ENCODE measurements at places on chromosomes 12 and 14.

GRCh38 chr14:32941668-32942065 lies 3.0 kb downstream of the NPAS3 start:
- DNase-seq = no peak

- no peak for DNase-seq
Observed at GRCh38 chr12:13124656-13125505, 21.4 kb upstream of the GSG1 start.

- DNase-seq = no peak
Observed at GRCh38 chr12:94973221-94973620, 30.3 kb downstream of the NDUFA12 start.

- DNase-seq = no peak
Observed at GRCh38 chr14:90023176-90023896, 38.5 kb upstream of the KCNK13 start.

- DNase-seq = peak; percentile 26
Observed at GRCh38 chr12:71685312-71685906, 473 bp upstream of the TMEM19 start.

- DNase-seq = no peak
Observed at GRCh38 chr14:30125322-30125979, 197.8 kb upstream of the PRKD1 start.

- no peak for DNase-seq
Observed at GRCh38 chr14:102811254-102811963, 34.2 kb downstream of the TRAF3 start.

- DNase-seq = no peak
Observed at GRCh38 chr14:44029933-44030332, 477.1 kb downstream of the FSCB start.

DNA sequence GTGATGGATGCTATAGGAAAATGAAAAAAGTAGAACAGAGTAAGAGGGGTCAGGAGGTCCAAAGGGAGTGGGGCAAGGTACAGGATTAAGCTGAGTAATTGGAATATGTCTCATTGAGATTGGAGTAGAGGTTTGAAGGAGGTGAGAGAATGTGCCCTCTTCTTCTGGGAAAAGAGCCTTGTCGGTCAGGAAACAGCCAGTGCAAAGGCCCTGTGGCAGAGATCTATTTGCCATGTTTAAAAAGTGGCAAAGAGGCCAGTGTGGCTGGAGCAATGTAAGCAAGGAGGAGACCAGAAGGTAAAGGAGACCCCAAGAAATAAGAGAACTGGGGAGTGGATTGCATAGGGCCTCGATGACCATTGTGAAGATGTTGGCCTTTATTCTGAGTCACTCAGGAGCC lies 706.5 kb downstream of the MED13L start:
- DNase-seq = no peak

GRCh38 chr14:84129941-84130340 lies 1400.0 kb upstream of the FLRT2 start:
- DNase-seq = no peak

- DNase-seq = no peak
Observed at GRCh38 chr12:103369929-103370328, 125.8 kb downstream of the C12orf42 start.

DNA sequence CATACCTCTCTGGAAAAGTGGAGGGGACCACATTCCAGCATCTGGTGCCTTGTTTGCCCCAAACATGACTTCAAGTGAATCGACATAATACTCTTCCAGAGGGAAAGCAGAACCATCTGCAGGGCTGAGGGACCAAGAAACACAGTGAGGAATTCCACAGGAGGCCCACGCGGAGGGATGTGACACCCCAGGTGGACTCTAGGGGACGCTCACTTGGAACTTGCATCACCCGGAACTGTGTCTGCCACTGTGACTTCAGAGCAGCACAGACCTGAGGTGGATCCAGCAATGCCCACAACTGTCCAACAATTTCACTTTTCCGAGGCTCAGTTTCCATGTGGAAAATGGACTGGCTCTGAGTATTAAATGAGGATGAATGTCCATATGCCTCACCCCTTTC lies 14.3 kb upstream of the CLMN start:
- DNase-seq = no peak

DNA sequence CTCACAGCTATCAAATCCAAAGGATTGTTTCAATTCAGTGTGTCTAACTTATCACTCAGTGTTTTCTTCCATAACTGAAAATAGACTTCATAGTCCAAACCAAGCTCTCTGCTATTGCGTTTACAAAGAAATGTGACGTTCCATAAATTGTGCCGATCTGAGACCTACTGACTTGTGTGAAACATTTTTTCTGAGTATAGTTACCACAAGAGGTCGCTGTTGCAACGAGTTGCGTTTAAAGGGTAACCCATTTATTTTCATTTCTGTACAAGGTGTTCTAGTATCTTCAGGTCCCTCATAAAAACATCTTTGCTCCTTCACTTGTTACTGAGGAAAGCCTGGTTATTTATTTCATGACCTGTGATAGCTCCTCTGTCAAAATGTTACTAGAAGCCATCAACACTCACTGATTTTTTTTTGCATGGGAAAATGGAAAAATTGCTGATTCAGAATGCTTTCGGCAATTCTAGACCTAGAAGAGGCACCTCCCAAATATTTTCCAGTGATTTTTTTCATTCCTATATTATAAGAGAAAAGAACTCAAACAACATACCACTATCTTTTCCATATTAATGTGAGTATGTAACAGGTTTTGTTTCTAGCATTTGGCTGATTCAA lies 60.9 kb upstream of the OR4E1 start:
- no peak for DNase-seq

DNA sequence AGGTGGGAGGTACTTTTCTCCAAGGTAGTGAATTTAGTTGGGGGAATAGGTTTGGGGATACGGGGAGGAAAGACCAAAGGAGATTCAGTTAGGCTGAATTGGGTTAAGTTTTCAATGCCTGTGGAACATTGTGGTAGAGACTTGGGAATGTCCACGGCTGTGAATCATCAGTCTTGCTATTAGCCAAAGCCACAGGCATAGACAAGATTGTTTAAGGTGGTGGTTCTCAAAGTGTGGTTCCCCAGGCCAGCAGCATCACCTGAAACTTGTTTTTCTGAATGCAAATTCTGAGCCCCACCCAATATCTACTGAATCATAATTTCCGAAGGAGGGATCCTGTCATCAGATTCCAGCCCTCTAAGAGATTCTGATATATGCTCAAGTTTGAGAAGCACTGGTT lies 316.2 kb downstream of the EGLN3 start:
- no peak for DNase-seq

- DNase-seq = no peak
Observed at GRCh38 chr12:87807086-87807485, 222.1 kb downstream of the C12orf50 start.

Measured in dorsolateral prefrontal cortex (tissue), 122 donors.